ENCODE measurements at places on chromosomes 7 and 10.

DNA sequence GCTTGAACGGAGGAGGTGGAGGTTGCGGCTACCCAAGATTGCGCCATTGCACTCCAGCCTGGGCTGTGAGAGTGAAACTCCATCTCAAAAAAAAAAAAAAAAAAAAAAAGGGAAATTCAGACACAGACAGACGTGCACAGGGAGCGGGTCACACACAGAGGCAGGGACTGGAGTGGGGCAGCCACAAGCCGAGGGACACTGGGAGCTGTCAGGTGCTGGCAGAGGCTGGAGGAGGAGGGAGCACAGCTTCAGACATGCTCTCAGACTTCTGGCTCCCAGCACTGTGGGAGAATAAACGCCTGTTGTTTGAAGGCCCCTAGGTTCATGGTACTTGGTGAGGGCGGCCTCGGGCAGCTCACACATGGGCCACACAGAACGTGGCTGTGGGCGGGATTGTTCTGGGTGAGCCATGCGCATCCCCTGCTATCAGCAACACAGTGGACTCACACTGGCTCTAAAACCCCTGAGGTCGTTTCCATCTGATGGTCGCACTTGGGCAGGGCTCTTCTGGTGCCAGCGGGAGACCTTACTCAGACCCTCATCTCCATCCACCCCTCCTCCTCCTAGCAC is 375.9 kb downstream of the DNAJB6 start:
- DNase-seq, result peak; percentile 80

DNA sequence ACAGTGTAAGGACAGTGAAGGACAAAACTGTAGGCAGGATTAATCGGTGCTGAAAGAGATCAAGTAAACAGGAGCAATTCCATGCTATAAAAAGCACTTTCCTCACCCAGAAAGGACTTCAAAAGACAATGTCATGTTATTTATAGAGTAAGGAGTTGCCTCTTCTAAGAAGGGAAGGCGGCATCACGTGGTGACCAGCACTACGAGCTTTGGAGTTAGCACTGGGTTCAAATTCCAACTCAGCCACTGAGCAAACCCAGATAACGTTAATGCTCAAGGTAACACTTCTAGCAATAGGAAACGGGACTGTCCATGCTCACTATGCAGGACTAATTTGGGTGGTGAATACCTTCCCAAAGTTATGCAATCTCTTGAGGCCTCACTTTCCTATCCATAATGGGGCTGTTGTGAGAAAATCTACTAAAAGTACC is 715 bp upstream of the PANK1 start:
- peak; percentile 54 for DNase-seq

DNA sequence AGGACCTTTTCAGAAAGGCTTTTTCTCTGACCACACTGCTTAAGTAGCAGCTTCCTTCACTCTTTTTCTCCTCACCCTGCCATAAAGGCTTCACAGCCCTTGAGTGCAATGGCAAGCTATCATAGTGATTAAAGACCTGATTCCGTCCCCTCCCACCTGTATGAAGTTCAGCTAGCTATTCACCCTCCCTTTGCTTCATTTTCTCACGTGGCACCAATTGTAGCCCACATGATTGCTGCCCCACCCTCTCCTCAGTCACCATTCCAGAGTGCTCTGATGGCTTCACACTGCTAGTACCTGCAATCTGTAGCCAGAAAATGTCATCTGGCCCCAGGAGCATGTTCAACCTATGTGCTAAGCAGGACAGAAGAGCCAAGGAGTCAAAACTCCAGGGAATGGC is 523.8 kb downstream of the GRM8 start:
- no peak for DNase-seq

- DNase-seq, result no peak
These were observed 93.1 kb upstream of the STEAP4 start for GRCh38 chr7:88399696-88400240.

GRCh38 chr7:108097703-108098102 is 32.5 kb downstream of the LAMB4 start:
- DNase-seq, result no peak

GRCh38 chr7:16271990-16272665 is 149.2 kb downstream of the CRPPA start:
- DNase-seq, result no peak

DNA sequence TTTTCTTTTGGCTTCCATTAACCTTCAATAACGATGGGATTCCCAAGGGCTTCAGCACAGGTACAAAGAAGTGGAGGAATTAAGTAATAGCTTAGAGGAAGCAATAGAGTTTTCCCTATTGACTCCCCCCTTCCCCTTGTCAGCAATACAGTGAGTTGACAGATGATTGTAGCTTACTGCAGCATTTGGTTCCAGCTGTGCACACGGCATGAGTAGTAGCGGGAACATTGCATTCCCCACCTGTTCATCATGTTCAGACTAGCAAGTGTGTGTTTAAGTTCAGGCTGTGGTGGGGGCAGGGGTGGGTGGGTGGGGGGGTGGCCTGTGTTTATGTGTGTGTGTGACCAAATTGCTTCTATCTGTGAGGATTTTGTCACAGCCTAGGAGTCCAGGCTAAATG is 4.6 kb upstream of the ADRA2A start:
- no peak for DNase-seq

DNA sequence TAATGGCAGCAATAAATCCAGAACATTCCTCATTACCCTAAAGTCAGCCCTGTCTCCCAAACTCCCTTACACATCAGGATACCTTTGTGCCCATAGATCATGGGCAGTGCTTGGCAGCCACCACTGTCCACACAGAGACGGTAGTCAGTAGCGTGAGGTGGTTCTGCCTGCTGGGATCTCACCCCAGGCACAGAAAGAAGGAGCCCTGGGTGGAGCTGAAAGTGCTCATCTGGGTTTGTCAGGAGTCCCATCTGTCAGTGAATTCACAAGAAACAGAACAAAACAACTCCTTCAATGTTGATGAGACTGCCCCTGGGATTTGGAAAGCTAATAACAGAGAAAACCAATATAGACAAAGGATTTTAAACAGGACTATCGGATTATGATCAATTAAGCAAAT is 90.2 kb upstream of the PRSS58 start:
- no peak for DNase-seq

DNA sequence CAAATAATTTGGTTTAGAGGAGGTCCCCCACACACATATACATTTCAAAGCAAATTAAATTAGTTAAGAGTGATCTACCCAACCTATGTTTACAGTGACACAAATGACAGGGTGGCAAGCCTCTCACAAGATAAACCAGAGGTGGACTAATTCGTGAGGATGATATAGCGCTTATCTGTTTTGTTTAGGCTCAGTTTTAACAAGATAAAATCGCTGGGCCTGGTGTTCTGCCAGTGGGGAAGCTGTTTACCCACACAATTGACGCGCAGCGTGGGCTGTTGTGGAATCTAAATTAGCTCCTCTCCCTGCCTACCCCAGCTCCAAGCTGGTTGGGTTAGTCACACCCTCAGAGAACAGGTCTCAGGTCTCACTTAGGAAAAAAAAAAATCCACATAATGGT is 16.7 kb upstream of the PLXNA4 start:
- DNase-seq, result no peak

DNA sequence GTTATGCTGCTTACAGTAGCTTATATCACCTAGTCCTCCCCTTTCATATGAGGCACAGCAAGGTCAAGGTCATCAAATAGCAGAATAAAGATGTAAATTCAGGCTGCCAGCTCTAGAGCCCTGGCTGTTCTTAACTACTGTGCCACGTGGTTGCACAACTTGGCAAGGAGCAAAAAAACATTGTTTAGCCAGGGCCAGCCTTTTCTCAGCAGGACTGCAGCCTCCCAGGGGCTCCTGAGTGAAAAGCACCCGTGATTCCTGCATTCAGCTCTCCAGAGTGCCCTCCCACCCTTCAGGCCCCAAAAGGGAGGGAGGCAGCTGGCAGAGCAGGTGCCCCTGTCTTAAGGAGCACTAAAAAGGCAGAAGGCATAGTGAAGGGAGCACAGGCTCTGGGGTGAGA is 31.8 kb upstream of the TM9SF3 start:
- DNase-seq, result no peak

DNA sequence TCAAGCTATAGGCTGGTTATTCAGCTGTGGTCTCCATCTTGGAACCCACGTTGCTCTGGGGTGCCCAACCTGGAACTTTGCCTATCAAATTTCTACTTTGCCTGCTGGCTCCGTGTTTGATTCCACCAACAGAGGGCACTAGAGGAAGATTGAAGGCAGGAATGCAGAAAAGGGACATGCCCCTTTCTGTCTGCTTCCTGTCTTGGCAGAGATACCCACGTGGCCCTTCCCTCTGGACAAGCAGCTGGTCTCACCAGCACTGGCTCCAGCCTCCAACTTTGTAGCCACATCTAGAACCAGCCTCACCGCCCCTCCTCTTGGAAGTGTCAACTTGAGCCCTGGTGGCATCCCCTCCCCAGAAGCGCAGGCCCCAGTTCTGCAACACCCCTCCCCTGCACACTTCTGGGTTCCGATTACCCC is 52.1 kb upstream of the ZNF438 start:
- peak; percentile 75 for DNase-seq

DNA sequence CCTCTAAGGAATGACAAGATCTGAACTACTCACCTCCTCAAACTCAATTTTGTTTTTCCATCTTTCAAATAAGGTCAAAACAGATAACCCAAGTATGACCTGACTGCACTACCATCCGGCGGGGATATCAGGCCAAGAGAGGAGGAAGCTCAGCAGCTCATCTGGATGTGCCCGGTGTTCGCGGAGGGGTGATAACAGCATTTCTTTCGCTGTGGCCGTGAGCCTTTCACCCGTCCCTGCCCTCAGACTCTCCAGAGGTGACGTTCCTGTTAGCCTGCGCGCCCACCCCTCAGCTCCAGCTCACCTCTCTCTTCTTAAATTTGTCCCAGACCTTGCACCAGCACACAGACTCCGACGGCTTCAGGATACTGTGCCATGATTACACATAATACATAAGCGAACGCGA is 526 bp downstream of the ZNF248 start:
- no peak for DNase-seq

DNA sequence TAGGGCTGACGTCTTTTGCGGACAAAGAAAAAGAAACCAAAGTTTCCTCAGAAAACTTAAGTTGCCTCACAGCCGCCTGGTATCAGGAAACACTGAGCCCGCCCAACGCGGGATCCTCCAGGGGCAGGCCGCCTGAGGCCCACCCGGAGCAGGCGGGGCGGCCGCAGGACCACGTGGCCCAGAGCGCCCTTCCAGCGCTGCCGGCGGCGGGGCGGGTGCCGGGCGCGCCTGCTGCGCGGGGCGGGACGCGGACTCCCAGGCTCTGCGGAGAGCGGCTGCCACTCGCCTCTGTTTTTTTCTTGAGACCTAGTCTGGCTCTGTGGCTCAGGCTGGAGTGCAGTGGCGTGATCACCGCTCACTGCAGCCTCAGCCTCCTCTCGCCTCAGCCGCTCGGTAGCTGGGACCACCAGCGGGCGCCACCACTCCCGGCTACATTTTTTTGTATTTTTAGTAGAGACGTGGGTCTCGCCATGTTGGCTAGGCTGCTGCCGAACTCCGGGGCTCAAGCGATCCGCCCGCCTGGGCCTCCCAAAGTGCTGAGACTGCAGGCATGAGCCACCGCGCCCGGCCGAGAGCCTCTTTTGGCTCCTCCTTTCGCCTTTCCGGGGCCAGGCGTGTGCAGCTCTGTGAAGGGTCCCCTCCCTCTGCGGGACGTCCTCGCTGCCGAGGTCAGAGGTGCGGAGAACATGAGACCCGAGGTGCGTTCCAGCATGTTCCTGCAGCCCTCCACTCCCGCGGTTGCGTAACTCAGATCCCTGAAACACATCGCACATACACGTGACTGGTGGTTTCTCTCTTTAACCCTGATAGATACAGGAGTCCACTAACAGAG is 11.6 kb upstream of the HNRNPF start:
- DNase-seq, result peak; percentile 95

DNA sequence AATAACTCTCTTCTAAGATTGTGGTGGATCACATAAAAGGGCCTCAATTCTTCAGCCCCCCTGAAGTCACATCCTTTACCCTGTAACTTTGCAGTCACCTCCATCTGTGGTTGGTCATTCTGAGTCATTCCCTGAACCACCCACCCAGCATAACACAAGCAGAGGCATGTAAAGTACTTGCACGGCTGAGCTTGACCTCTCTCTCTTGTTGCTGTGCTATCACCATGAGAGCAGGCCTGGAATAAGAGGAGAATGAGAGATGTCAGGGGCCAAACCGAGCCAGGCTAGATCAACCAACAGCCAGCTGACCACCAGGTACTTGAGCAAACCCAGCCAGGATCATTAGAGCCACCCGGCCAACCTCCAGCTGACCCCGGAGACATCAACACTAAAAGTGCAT is 13.5 kb upstream of the STK17A start:
- DNase-seq, result no peak

GRCh38 chr7:154867068-154867467 is 135.9 kb downstream of the PAXIP1 start:
- DNase-seq, result no peak

DNA sequence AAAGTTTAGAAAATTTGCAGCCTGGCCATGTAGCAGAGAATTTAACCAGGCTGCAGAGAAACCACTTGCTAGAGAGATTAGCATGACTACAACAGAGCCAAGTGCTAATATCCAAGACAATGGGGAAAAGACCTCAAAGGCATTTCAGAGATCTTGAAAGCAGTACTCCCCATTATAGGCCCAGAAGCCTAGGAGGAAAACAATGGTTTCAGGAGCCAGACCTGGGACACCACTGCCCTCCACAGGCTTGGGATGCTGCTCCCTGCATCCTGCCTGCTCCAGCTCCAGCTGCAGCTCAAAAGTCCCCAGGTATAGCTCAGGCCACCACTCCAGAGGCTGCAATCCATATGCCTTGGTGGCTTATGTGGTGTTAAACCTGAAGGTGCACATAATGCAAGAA is 101.5 kb upstream of the TMEM72 start:
- no peak for DNase-seq

GRCh38 chr10:72255977-72256729 is 17.6 kb upstream of the DDIT4 start:
- DNase-seq, result no peak

GRCh38 chr7:33794959-33795358 is 110.4 kb upstream of the BMPER start:
- no peak for DNase-seq

GRCh38 chr10:60615541-60615940 is 162.7 kb upstream of the CDK1 start:
- no peak for DNase-seq

DNA sequence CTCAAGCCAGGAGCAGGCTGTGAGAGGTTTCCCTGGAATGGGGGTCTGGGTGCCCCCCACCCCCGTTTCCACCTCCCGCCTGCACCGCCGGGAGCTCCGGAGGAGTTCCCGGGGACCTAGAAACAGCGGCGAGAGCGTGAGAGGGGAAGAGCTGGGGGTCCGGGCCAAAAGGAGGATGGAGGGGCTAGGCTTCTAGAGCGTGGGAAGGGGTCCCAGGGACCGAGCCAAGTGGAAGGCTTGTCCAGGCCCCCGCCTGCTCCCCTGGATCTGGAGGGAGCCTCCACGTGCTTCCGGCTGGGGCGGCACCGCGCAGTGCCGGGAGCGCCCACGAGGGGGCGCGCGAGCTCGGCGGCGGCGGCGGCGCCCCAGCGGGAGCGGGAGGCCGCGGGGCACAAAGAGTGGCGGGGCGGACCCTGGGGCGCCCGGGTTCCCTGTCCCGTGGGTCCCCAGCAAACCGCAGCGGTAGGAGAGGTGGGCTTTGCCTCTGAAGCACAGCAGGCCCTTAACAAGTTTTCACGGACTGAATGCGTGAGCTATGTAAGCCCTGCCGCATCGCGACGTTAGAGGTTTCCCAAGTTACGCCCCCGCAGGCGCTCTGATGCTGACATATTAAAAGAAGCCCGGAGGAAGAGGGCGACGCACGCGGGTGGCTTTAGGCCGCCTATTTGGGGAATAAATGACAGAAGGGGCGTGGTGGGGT is 104.4 kb upstream of the LRRC4 start:
- DNase-seq, result peak; percentile 37

GRCh38 chr7:98483964-98484545 is 83.2 kb upstream of the BAIAP2L1 start:
- no peak for DNase-seq
